ENCODE measurements at places on chromosomes 7 and 10.

GRCh38 chr7:127850195-127850594 is 181.0 kb downstream of the LRRC4 start:
- DNase-seq: no peak

GRCh38 chr7:2564970-2565540 is 6.3 kb downstream of the IQCE start:
- DNase-seq: no peak

DNA sequence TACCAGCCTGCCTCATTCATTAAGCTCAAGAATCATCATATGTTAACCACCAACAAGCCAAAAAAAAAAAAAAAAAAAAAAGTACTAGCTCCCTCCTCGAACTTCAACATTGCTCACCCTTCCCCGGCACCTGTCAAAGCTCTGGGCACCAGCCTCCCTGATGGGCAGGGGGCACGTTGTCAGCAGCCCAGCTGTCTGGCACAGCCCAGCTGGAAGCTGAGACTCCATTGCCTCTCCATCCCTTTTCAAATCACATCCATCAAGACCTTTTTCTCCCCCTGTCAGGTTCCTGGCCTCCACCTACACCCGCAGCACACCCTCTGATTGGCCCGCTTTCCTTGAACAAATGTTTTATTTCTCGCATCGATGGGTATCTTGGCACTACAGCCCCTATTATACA is 913.3 kb upstream of the AUTS2 start:
- DNase-seq: no peak

- no peak for DNase-seq
Observed at GRCh38 chr10:97215619-97216260, 30.0 kb upstream of the SLIT1 start.

- no peak for DNase-seq
Observed at GRCh38 chr7:112938863-112939573, 147.6 kb downstream of the GPR85 start.

DNA sequence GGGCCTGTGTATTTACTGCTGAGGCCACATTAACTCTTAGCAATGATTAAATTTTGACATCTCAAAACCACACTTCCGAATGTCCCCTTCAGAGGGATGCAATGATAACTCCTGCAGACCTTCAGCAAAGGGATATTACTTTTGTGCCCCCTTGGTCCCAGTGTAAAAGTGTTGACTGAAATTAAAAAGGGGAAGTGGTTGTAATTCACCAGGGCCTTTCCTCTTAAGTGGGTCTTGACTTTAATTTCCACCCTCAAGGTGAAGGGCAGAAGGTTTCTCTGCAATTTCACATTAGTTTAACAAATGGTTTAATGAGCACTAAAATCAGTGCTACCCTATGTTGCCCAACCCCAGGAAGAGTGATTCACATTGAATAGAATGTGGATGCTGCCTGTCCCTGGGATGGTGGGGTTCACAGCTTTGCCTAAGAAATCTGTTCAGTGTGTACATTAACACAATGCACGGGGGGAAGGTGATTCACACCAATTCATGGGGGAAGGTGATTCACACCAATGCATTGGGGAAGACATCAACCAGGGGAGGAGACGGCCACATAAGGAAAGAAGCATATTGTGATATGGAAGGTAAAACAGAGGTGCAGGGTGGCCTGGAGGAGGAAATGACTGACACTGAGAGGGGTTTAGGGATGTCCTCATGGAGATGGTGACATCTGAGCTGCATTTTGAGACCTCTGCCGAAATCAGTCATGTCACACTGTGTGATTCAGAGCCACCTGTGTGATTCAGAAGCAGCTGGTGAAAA is 19.4 kb upstream of the TNS3 start:
- DNase-seq: no peak

- DNase-seq: no peak
Observed at GRCh38 chr10:112716924-112717413, 233.1 kb upstream of the TCF7L2 start.

DNA sequence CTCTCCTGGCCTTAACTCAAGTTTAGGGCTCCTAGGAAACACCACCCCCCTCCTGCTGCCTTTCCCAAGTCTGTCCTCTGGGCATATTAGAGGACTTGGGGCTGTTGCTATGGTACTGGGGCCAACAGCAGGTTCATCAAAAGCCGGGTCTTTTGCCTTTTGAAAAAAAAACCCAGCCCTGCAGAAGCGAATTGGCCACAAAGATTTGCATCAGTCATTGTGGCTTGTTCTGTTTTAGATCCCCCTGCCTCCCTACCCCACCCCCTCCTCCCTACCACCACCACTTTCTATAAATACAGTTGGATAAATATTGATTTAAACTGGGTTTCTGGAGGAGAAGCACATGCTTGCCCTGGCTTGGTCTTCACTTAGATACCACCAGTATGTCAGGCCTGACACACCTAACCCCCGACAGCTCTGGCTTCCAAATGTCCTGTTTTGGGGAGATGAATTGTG is 7.0 kb downstream of the MXI1 start:
- DNase-seq: no peak

DNA sequence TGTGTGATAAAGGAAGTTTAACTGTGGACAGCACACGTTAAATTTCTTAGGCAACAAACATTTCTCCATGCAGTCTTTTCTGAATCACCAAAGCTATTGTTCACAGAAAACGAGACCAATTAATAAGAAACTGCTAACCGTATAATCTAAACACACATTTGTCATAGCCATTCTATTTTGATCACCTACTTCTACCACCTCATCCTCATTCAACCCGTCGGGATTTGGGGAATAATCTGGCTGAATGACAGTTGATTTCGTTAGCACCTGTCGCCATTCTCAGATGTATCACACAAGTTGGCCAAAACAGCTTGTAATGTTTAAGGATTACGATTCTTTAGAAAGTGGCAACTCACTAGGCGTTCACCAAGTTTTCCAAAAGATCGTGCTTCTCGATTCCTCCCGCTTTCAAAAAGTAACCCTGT is 1.2 kb downstream of the EZH2 start:
- DNase-seq: no peak

DNA sequence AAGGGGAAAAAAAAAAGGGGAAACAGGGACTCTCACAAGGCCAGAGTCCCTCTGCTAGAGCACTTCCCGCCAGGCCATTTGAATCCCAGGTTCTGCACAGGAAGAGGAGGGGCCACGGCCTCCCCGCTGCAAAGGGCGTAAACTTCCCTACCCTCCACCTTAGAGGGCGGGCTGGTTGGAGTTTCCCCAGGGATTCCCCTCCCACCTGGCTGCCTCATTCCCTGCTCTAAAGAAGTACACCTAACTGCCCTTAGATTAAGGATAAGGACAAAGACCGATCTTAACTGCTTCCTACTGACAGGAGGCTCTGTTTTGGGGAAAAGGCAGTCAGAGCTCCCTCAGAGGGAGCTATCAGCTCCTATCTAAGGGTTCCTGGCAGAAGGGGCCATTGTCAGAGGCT is 102.0 kb upstream of the ARMC3 start:
- DNase-seq: no peak

Measured in NCI-H1048 (cell line).